Hepatocyte (in vitro differentiated cells): ENCODE measurements at places on chromosomes 1 and 21. TPM values are rescaled to one million over a fixed set of nuclear protein-coding genes. Genes with fewer than 3 reads are reported as not detected.
A peak's percentile ranks its signal among the peaks of the same experiment; 100 is the strongest.

Gene SMIM1
- total RNA-seq: 21.0 and 33.6 TPM in 2 replicates

- H3K4me3 ChIP-seq: no peak overlapping the region
- no peak overlapping the region for H3K27ac ChIP-seq
- DNase-seq: peak; percentile 75
- H3K4me1 ChIP-seq: no peaks in the 10 kb centered on the region
- H3K27me3 ChIP-seq: no peaks in the 10 kb centered on the region
Measured at GRCh38 chr21:29164323-29164942, 34.0 kb downstream of the MAP3K7CL start.

- no peaks in the 10 kb centered on the region for H3K36me3 ChIP-seq
- H3K27ac ChIP-seq: no peak overlapping the region
- no peak for DNase-seq
- no peaks in the 10 kb centered on the region for H3K27me3 ChIP-seq
- H3K4me1 ChIP-seq: peaks cover 4% of the 10 kb centered on the region
Measured at GRCh38 chr21:31521515-31521914, 138.0 kb upstream of the SOD1 start.

DNA sequence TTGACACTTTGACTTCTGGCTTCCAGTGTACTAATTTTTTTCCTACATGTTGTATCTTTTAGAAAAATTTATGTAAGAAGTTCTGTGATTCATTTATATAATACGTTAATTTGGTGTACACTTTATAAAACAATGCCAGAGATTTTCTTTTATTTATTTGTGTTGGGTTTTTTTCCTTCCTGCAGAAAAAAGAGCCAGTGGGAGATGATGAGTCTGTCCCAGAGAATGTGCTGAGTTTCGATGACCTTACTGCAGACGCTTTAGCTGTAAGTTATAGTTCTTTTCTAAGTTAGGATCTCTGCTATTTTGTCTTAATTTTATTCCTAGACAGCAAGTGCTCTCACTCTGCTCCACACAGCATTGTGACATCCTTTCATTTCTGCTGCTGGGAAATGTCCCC lies 14.4 kb downstream of the SARS1 start:
- H3K4me1 ChIP-seq: no peaks in the 10 kb centered on the region
- H3K27me3 ChIP-seq: no peaks in the 10 kb centered on the region
- no peak overlapping the region for H3K27ac ChIP-seq
- no peaks in the 10 kb centered on the region for H3K36me3 ChIP-seq
- no peak for DNase-seq

- H3K27ac ChIP-seq: no peak overlapping the region
- H3K36me3 ChIP-seq: no peaks in the 10 kb centered on the region
- DNase-seq: no peak
- H3K4me1 ChIP-seq: no peaks in the 10 kb centered on the region
- H3K4me3 ChIP-seq: no peak overlapping the region
Measured at GRCh38 chr1:218809061-218809460, 364.6 kb upstream of the LYPLAL1 start.
